ENCODE measurements at places on chromosomes 2 and 18.

- DNase-seq: no peak
These were observed 364.5 kb upstream of the CDH2 start for GRCh38 chr18:28541276-28541930.

GRCh38 chr2:24828238-24828996 is 35.2 kb downstream of the CENPO start:
- DNase-seq: no peak

GRCh38 chr2:5798084-5798483 is 105.9 kb downstream of the SOX11 start:
- DNase-seq: no peak

GRCh38 chr18:3581890-3582289 is 131.9 kb downstream of the TGIF1 start:
- DNase-seq: no peak

GRCh38 chr2:48768669-48769068 is 13.1 kb upstream of the LHCGR start:
- DNase-seq: no peak

- DNase-seq: no peak
These were observed 123.9 kb upstream of the ACKR3 start for GRCh38 chr2:236445678-236446077.

GRCh38 chr2:56460508-56460907 is 276.7 kb downstream of the CCDC85A start:
- DNase-seq: no peak

- DNase-seq: no peak
These were observed 11.1 kb upstream of the ZNF532 start for GRCh38 chr18:58853561-58853960.

- DNase-seq: no peak
These were observed 59.1 kb upstream of the MCFD2 start for GRCh38 chr2:46974659-46975058.

Measured in SIG-M5 (cell line).